ENCODE measurements at places on chromosomes 6 and 20.

- no peak for DNase-seq
Observed at GRCh38 chr6:139277587-139277986, 14.2 kb downstream of the TXLNB start.

- DNase-seq, result no peak
Observed at GRCh38 chr6:126524811-126525326, 185.0 kb downstream of the CENPW start.

DNA sequence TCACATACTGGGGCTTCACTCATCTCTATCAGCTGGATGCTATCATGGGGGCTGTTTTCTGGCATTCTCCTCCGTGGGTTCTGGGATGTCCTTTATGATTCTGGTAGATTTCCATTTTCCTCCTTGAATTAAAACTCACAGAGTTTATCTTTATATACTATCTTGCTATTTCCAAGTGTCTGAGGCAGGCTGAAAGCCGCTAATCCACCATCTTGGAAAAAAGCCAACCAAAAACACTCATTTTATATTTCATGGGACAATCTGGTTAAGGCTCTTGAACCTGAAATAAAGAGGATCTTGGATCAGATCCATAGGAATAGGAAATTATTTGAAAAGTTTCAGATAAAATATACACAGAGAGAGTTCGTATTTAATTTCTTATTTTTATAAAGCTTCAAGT lies 86.0 kb downstream of the AFG1L start:
- DNase-seq, result no peak

GRCh38 chr6:114068116-114068515 lies 97.2 kb upstream of the HDAC2 start:
- DNase-seq, result no peak

DNA sequence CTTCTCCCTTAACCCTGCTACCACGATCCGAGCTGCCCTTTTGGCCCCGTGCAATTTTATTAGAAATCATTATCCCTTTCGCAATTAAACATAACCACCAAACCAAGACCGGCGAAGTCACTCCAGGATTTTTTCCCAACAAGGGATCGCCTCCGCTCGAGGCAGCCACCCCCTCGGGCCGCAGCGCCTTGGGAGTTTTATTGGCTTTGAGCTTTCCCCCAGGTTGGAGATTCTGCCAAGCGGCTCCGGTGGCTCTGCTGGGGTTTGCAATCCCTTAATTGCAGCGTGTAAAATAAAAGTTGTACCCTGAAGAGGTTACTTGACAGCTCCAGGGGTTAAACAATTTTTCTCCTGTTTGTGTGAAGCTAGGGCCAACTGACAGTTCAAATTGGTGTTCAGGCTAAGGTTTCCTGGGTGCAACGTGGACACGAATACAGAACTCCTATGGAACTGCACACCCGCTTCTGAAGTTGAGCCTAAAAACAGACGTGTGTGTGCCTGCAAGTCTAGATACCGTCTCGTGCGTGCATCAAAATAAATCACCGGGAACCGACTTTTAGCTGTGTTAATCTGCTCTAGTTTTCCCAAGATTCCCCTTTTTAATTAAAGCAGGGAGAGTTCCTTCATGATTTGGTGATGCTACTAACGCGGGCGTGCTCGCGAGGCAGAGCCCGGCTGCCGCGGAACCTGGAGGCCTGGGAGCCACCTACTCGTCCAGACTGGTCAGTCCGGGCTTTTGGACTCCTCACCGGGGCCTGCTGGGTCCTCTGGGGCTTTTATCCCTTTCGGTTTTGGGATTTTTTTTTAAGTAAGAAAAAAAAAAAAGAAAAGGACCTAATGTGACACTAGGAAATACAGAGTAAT lies 975 bp upstream of the TFAP2A start:
- no peak for DNase-seq

DNA sequence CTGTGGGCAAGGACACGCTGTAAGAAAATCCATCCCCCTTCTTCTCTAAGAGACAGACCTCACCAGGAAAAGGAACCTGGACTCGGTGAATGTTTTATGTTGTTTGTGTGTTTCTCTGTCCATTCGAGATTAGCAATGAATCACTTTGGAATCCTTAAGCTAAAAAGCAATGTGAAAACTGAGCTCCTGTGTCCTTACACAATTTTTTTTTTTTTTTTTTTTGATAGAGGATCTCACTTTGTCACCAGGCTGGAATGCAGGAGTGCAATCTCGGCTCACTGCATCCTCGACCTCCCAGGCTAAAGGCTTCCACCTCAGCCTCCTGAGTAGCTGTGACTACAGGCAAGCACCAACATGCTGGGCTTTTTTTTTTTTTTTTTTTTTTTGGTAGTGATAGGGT lies 32.1 kb downstream of the BFSP1 start:
- no peak for DNase-seq

GRCh38 chr20:3738111-3739053 lies 5.9 kb downstream of the HSPA12B start:
- no peak for DNase-seq

GRCh38 chr6:7215798-7216231 lies 97.2 kb downstream of the SSR1 start:
- no peak for DNase-seq

DNA sequence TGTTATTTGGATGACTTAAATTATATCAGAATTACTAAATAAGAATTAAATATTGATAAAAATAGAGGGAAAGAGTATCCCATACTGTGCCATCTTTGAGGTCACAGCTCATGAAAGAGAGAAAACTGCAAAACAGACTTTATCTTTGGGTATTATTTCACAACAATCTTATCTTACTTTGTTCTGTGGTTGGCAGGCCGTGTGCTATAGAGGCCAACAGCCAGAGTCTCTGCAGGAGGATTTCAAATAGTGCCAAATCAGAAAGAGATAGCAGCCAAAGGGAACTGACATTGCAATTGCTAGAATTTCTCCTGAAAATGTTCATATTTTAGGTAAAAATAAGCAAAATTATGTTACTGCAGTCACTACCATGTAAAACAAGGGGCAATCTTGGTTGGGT lies 354.2 kb downstream of the GRIK2 start:
- no peak for DNase-seq

DNA sequence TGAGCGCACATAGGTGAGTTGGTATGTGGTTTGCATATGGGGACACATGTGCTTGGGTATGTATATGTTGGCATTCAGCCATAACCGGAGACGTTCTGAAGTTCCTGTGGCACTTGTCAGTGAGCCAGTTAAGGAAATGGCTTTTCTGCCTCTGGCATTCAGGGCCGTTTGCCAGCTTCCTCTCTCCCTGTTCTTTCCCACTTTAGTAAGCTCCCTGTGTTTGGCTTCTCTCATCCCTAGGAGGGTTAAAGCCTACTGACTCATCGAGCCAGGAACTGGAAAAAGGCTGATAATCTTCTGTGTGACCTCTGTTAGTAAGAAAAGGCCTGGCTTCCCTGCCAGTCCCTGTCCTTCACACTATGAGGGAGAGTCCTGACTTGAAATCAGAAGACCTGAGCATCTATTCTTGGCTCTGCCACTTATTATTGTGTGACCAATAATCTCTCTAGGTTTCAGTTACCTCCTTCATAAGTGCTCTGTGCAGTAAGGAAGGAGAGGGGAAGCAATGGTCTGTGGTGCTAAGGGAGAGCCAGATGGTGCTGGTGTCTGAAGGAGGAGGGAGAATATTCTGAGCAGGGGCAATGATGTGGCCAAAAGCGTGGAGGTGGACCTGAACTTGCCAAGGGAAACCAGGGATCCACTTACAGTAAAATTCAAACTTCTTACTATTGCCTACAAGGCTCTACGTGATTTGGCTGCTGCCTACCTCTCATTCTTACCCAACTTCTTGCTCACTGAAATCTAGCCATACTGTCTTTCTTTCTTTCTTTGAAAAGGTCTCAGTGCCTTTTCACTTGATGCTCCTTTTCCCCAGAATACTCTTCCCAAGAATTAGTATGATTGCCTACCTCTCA lies 31.4 kb downstream of the ACSS2 start:
- no peak for DNase-seq

GRCh38 chr6:159879856-159880255 lies 10.9 kb upstream of the MAS1 start:
- no peak for DNase-seq

DNA sequence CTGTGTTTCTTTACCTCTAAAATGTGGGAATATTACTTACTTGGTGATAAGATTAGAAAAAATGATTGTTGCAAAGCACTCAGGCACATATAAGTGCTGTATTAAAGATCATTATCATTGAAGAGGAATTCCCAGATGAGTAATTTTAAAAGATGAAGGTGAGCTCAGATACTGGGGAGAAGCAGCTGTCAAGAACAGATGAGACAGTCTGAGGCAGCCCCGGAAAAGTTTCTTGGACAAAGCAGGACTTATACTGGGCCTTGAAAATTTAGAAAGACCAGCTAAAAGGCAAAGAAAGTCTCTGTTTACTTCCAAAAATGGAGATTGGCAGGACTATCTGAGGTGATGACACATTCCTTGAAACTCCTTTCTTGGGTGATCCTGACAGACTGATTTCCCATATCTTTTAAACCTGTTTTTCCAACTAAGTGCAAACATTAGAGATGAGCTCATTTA lies 93.8 kb upstream of the MARCKS start:
- DNase-seq, result no peak

DNA sequence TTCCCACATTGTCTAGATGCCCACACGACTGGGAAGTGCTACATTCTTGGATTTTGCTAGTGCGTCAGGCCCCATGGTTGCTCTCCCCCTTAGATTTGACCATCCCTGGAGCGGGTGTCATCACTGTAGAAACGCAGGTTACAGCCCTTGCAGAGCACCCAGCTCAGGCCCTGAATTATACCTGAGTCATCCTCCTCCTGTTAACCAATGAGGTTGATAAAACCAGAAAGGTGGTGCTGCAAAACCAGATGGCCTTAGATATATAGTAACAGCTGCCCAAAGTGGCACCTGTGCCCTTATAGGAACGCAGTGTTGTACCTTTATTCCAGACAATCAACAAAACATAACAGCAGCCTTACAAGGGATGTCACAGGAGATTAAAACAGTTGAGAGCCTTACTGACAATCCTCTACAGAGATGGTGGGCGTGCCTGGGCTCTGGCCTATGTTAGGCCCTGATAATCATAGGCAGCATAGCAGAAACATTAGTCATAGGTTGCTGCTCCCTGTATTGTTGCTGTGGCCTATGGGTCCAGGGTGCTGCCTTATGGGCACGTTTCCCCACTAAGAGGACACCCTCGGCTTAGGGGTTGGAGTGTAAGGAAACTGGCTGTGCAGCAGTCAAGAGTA lies 33.6 kb upstream of the HSF2 start:
- DNase-seq, result no peak

GRCh38 chr6:162116902-162117525 lies 610.6 kb downstream of the PRKN start:
- DNase-seq, result no peak

DNA sequence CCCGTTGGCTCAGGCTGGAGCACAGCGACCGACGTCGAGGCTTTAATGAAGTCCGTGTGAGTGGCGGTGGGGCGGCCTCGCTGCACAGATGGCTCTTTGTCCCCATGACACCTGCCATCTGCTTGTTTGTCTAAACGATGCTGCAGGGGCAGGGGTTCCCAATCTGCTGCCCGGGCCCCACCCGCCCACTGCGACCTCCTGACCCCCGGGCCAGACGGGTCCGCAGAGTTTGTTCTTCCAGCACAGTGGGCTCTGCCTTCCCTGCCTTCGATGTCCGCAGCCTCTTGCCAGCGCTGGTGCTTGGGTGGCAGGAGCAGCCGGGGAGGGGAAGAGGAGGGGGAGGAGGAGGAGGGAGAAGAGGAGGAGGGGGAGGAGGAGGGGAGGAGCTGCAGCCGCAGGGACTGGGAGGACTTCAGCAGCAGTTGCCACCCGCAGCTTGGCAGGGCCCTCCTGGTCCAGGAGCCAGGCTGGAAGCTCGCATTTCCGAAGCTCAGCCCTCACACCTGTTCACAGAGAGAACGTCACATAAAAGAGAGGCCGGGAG lies 210.0 kb downstream of the DLL1 start:
- no peak for DNase-seq

DNA sequence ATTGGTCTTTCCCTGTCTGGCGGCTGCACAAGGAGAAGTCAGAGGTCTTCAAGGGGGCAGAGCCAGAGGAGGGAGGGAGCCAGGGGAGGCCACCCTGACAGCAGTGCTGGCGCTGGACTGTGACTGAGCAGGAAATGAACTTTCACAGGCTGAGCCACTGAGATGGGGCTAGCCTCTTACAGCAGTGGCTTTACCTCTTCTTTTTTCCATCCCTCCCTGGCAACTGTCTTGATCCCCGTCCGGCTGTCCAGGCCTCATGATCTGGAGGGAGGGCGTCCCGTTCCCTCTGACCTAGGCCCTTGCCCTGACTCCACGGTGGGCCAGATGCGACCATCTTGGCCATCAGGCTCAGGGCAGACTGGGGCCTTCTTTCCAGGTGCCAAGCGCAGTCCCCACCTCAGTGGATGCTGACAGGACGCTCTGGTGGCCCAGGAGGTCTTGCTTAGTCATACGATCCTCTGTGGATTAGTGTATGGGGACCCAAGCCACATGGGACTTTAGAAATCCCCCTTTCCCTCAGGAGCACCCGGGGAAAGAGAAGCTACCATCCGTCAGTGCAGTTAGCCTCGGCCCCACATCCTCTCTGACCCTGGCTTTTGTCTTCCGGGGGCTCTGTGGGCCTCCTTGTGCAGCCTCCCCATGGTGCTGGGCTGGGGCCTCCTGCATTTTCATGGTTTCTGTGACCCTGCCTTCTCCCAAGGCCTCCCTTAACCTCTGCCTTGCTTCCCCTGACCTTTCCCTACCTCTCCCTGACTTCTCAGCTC lies 57.4 kb upstream of the CCDC167 start:
- DNase-seq, result no peak

- DNase-seq, result no peak
Observed at GRCh38 chr20:25308671-25309394, 60.9 kb downstream of the PYGB start.

DNA sequence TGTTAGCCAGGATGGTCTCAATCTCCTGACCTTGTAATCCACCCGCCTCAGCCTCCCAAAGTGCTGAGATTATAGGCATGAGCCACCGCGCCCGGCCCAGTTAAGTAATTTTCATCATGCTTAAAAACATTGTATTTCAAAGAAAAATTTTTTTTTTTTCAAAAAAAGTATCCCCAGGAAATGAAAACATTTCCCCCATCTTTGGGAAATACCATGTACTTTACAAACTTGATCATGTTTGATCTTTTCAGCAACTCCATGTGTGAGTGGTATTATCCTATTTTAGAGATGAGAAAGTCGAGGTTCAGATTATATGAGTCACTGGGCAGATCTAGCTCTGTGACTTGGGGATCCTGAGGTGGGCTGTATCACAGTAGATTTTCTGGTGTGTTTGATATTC lies 11.8 kb downstream of the CHMP4B start:
- no peak for DNase-seq

DNA sequence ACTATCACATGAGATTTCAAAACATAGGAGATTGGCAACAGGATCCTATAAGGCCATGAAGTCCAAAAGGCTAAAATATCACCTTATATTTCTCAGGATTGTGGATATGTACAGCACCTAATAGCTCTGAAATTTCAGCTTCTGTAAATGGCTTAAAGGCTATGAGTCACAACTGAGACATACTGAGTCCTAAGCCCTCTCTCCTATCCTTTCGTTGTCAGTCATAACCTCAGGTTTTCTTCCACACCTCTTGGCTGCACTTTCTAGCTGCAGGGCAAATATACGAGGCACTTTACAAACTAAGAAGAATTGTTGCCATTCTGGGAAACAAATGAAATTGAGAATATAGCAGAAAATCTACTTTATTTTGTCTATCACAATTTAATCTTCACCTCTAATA lies 969.9 kb upstream of the EPHA7 start:
- DNase-seq, result no peak
